ENCODE measurements at places on chromosomes 1 and 21.
A peak's percentile ranks its signal among the peaks of the same experiment; 100 is the strongest.

GRCh38 chr1:58041621-58042020 lies 504.9 kb downstream of the OMA1 start:
- no peak for DNase-seq

DNA sequence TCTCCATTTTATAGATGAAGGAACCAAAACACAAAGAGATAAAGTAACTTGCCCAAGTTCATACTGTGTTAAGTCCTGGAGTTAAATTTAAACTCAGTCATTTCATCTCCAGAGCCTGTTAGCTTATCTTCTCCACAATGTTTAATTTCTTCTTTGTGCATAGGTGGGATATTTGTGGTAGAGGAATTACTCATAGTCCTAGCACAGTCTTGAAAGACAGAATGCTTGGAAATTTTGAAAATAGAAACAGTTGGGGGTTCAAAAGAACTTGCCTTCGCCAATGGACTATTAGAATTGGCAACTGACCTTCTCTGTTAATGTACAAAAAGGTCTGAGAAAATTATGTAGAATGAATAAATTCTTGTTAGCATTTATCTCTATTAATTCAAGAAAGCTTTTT lies 832.0 kb upstream of the PRMT6 start:
- no peak for DNase-seq

DNA sequence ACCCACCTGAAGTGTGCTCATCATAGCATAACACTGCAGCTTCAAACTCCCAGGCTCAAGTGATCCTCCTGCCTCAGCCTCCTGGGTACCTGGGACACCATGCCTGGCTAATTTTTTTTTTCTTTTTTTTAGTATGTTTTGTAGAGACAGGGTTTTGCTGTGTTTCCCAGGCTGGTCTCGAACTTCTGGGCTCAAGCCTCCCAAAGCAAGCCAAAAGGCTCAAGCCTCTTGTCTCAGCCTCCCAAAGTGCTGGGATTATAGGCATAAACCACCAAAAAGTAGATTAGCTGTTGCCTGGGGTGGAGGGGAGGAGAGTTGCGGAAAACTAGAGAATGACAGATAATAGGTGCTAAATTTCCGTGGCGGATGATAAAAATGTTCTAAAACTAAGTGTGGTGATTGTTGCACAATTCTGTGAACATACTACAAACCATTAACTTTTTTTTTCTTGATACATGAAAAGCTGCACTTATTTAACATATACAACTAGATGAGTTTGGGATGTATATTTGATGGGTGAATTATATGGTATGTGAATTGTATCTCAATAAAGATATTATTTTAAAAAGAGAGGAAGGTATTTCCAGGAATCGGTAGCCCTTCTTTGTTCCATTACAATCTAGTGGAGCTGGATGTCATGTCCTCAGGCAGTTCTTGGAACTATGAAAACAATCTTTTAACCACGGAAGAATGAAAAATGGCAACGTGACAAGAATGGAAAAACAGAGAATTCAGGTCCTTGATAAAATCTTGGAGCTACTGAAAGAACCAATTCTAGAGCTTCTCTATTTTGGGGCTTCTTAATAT lies 27.3 kb upstream of the MED18 start:
- no peak for DNase-seq

GRCh38 chr1:46615088-46615487 lies 1.5 kb downstream of the MOB3C start:
- no peak for DNase-seq

GRCh38 chr1:71861022-71861421 lies 421.3 kb downstream of the NEGR1 start:
- peak; percentile 12 for DNase-seq
